ENCODE measurements at places on chromosomes 16 and 17.

DNA sequence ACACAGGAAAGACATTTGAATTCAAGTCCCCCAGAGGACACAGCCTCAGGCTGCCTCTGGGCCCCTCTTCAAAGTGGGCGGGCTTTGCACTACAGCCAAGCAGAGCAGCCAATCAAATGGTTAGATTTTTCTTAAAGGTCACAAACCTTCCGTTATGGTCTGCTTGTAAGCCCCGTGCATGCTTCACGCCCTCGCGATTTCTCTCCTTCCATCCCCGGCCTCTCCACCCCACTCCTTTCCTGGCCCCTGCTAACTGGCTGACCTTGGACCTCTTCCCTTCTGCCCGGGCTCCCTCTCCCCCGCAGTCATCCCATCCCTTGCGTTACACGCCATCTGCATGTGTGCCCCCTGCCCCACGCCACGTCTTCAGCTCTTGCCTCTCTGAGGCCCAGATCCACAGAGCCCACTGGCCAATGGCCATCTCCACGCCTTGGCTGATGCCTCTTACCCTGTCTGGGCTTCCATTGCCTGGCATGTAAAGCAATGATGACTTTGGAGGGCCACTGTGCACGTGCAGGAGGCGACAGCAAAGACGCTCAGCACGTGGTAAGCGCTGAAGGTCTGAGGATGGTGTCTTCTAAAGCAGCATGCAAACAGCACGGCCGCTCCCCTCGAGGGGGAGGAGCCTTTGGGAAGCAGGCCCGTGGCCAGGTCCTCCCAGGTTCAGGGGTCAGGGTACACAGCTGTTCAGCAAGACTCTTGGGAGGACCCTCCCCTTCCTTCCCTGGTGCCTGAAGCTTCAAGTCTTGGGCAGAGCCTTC is 86.8 kb downstream of the ZDHHC7 start:
- DNase-seq = no peak

- DNase-seq = peak; percentile 13
These were observed 6.3 kb upstream of the USP31 start for GRCh38 chr16:23155445-23156049.

DNA sequence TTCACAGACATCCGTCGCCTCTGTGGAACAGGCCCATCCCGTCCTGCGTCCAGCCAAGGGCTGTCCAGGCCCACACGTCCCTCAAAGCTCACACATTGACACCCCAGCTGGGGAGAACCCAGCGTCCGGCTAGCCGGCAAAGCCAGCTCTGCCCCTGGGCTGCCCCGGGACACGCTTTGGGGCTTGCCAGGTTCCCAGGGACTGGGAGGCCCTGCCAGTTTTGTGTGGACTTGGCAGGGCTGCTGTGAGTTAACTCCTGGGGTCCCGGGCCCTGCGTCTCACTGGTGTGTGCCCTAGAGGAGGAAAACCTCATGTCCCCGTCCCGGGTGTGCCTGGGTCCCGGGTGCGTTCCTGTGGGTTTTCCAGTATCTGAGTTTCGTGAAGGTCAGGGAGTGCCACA is 6.3 kb downstream of the SOX8 start:
- DNase-seq = no peak

- peak; percentile 37 for DNase-seq
These were observed 729 bp downstream of the ADORA2B start for GRCh38 chr17:15945527-15946191.

DNA sequence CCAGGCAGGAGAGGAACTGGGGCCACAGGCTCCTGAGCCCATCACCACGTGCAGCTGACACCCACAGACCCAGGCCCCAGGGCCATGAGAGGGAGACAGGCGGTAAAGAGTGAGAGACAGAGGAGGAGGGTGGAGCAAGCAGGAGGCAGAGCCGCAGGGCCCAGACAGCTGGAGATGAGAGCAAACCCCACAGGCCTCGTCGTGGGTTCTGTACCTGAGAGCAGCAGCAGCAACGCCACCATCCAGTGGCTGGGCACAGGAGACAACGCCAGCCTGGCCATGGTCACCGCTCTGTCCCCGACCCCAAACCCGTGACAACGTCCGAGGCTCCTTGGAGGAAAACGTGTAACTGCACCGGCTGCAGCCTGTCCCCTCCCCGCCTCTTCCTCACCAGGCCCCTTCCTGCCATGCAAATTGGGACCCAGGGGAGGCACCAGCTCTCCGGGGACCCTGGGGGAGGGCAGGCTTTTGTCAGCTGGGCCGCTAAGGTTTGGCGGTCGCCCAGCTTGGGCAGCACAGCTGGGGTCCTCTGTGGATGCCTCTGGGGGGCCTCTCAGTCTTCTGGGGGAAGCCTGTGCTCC is at the start of gene CD79B:
Gene CD79B (minus strand): TSS at position 351 of the 581 bp plus-strand sequence. CDS start 70 bp downstream, at position 281.
- DNase-seq = no peak

- no peak for DNase-seq
These were observed 41.5 kb upstream of the HS3ST3A1 start for GRCh38 chr17:13643180-13643579.

All from fibroblast of the aortic adventitia (primary cell).